ENCODE measurements at places on chromosomes 12 and 14. TPM values are rescaled to one million over a fixed set of nuclear protein-coding genes. Genes with fewer than 3 reads are reported as not detected.
A peak's percentile ranks its signal among the peaks of the same experiment; 100 is the strongest.

DNA sequence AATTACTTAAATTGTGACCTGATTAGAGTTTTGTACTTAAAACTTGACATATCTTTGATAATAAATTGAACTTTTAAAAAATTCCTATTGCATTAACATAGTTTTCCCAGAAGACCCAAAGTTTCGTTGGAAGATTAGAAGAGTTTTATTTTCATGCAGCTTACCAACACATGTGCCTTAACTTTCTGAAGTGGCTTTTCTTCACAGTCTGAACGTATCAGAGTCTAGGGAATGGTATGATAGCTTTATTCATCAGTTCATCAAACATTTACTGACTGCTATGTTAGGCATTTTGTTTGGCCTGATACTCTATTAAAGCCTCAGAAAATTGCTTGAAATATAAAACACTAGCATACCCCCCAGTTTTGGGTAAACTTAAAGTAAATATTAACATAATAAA, 65.2 kb downstream of the MARK3 start:
- DNase-seq: no peak

- DNase-seq: peak; percentile 88
Observed at GRCh38 chr12:93103154-93103553, 174.1 kb upstream of the EEA1 start.

CPM gene
- total RNA-seq: 81.0 TPM

GRCh38 chr14:102731871-102732800, 45.1 kb upstream of the TRAF3 start:
- no peak for DNase-seq

KRT78 gene
- total RNA-seq: not detected

TAS2R42 gene
- total RNA-seq: not detected

DNA sequence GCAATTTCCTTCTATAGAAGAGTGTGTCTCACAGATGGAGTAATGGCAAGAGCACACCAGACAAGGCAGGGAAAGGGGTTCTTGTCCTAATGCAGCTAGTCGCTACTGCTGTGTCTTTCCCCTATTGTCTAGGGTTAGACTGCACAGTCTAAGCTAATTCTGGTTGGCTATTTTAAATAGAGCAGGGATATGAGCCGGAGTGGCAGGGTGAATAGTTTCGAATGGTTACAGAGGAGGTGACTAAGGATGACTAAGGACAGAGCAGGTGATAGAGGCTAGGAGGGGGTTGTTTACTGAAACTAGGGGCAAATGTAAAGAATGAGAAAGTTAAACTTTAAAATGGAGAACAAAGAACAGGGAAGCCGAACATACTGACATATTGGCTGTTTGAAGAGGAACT, 25.6 kb upstream of the CPNE8 start:
- DNase-seq: no peak

GRCh38 chr12:128265566-128265965, 1.4 kb upstream of the TMEM132C start:
- no peak for DNase-seq

DNA sequence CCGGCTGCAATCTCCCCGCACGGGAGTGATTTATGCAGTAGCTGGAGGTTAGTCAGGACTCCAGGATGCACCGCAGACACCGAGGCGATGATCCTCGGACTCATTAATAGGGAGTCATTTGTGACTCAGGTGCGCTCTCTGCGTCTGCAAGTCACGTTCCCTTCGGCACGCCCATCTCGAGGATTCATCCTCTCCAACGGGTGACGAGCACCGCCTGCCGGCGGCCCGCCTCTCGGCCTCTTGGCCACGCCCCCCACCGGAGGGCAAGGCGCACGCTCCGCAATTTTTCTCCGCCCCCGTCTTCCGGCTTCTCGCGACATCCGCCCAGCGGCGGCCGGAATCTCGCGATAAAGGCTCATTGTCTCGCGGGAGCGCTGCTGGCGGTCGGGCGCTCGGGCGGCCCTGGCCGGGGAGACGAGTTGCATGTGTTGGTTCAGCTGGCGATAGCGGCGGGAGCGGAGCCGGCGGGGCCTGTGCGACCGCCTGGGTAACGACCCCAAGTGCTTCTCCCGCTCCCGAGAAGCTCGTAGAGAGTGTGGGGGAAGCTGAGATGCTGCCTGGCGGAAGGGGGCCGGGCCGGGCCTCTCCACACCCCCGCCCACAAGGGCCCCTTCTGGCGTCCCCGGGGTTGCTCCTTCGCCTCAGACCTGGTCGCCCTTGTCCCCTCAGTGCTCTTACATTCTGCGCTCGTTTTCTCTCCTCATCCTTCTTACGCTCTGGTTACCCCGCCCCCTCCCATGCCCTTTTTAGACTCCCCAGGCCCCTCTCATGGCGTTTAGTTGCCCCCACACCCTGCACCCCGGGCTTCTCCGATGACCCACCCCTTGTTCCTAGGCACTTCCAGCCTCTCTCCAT, at the start of gene DENR:
TSS of gene DENR (plus strand) at position 361 of the 855 bp plus-strand sequence. CDS start 878 bp downstream, outside the sequence.
- peak; percentile 99 for DNase-seq

DNA sequence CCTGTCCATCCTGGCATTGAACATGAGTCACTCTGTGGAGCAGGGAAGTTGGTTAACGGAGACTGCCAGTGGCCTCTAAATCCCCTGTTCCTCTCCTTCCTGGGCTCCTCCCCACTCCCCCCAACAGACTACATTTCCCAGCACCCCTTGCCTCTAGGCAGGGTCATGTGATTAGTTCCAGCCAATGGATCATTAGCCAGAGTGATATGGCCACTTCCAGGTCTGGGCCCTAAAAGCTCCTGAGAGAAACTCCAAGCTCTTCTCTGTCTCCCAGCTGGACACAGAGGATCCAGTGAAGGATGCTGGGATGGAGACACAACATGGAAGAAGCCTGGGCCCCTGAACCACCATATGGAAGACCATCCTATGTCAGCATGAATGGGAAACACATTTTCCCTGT, 54.4 kb upstream of the RFLNA start:
- DNase-seq: no peak

SRRM4 gene
- under 0.01 TPM for total RNA-seq

DNA sequence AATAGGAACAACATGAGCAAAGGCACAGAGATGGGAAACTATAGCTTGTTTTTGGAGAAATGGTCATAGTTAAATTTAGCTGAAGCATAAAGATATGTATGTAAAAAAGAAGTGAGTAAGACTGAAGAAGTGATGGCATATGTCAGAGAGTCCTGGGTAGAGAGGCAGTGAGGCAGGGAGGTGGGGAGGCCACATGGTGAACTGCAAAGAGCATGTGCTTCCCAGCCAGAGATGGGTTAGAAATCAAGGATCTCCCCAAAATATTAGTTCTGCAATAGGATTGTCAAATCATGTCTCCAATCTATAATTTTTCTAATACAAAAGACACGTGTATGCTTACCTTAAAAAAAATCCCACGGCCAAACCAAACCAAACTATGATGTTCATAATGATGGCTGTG, 82.1 kb upstream of the STXBP6 start:
- DNase-seq: no peak

DNA sequence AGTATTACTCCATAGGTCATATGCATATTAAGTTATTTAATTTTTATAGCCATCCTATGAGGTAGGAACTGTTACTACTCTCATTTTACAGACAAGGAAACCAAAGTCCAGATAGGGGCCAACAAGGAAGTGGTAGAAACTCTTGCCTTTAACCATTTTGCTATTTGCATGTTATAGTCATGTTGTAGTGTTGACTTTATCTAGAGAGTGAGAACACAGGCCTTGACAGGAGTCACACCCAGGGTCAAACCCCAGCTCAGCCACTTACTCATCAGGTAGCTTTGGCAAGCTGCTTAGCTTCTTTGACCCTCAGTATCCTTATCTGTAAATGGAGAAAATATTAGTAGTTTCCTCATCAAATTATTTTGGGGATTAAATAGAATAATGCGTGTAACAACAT, 156.2 kb downstream of the CAND1 start:
- DNase-seq: no peak

CREBL2 gene
- 45.7 TPM for total RNA-seq

KERA gene
- total RNA-seq: not detected

FAM90A1 gene
- not detected for total RNA-seq

RNF212B gene
- not detected for total RNA-seq

DNA sequence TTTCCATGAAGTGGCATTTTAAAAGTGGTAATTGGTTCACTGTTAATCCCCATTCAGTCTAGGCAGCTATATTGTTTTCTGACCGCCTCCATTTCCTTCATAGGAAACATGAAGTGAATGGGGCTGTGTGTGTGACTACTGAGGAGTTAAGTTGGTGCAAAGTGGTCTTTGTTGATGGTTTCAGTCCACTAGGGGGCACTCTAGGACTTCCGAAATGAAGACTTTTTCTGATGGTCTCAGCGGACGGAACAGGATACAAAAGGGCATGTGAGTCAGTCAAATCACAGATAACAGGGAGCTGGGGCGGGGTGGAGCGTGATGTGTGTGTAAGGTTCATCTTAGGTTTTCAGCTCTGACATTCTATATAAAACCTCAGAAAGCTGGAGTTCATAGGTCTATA, 240.1 kb upstream of the OR4E1 start:
- no peak for DNase-seq

CD27 gene
- total RNA-seq: 0.81 TPM

- no peak for DNase-seq
Observed at GRCh38 chr12:96770219-96771102, 136.6 kb upstream of the NEDD1 start.

DNA sequence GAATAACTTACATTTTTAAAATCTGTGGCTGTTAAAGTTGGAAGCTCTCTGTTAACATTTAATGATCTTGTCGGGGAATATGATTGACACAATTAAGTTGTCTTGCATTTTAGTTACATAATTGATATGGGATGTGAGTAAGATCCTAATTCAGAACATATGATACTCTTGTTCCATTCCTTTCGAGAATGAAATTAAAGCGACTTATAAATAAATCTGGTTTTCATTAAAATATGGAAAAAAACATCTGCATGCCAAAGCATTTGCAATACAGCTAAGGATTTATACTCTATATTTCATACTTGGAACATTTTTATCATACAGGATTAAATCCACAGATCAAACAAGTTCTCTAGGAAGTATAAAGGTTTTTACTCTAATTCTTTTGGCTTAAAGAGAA, 52.0 kb downstream of the SLC38A6 start:
- DNase-seq: no peak

- DNase-seq: no peak
Observed at GRCh38 chr12:111111681-111112080, 191.3 kb upstream of the MYL2 start.

DNA sequence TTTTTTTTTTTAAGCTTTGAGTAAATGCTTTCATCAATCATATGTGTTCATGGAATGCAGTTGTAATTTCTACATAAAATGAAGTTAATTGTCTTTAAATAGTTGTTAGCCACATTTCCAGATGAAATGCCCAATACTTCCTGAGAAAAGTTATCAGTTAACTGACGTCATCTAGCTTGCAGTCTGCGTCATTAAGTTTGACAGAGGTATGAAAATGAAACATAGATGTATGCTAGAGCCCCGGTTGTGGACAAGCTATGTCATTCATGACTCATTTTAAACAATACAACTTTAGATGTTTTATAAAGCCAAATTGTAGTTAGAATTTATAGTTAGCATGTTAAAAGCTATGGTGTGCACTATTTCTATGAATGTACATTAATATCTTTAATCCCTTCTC, 90.7 kb downstream of the PLEKHA5 start:
- no peak for DNase-seq

DNA sequence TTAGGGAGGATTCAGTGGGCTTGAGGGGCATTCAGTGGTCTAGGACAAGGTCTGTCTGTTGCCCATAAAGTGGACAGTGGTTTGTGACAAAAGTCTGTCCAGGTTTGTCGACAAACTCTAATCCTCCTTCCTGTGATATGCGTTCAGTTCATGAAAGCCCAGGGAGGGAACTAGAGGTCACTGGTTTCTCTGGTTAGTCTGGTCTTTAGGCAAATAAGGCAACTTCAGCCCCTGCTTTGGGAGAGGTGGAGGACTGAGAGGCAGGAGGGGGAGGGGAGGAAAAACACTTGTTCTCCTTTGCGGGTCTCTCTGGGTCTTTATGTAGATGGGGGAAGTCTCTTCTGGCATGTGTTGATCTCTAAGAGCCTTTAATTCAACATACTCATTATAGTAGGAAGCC, 235.1 kb upstream of the PWP1 start:
- no peak for DNase-seq

DNA sequence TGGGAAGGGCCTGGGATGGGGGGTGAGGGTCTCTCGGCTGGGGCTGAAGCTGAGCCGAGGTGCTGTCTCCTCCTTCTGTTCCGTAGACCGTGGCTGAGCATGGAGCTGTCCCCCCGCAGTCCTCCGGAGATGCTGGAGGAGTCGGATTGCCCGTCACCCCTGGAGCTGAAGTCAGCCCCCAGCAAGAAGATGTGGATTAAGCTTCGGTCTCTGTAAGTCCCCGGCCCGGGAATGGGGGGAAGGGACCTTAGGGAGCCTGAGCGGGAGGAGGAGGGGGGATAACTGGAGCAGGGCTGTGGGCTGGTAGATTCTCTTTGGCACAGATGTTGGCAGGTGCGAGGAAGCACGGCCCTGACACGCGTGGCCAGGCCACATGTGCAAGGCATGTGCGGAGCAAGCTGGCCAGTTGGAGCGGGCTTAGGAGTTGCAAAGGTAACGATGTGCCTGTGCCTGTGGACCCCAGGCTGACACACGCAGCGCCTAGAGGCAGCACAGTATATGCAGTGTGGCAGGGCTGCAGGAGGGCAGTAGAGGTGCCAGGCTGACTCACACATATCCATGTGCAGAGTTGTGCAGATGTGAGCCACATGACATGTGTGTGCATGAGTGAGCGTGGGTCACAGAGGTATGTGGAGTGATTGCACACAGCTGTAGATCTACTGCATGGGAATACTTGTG, 512 bp downstream of the PDE1B start:
- DNase-seq: peak; percentile 69

Measured in sigmoid colon (tissue), 7 donors.